ENCODE measurements at places on chromosomes 2 and 18.
A peak's percentile ranks its signal among the peaks of the same experiment; 100 is the strongest.

DNA sequence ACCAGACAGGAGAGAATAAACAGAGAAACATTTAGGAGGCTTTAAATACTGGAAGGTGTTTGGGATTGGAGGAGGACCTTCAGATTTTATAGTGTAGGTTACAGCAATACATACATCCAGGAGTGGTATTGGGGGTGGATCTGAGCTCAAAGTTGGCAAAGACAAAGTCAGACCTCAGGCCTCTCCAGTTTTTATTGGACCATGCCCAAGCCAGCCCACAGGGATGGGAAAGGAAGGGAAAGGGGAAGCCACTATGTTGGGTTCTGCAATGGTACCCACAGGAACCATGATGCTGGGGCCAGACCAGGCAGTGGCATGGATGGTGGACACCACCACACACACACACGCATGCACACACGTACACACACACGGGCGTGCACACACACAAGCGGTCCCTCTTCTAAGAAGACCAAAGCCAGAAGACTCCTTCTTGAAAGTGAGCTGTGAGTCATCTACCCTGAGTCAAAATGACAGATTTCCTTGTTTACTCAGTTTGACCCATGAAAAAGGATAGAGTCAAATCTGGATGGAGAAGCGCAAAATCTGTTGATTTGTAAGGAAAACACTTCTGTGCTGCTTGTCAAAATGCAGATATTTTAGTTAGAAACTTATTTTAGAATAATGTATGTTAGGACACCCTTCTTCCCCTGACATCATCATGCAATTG is 87.9 kb downstream of the TRABD2A start:
- no peak for DNase-seq

- no peak for DNase-seq
Measured at GRCh38 chr18:41165625-41166024, 789.4 kb upstream of the PIK3C3 start.

GRCh38 chr18:79737426-79737825 is 57.8 kb downstream of the CTDP1 start:
- no peak for DNase-seq

DNA sequence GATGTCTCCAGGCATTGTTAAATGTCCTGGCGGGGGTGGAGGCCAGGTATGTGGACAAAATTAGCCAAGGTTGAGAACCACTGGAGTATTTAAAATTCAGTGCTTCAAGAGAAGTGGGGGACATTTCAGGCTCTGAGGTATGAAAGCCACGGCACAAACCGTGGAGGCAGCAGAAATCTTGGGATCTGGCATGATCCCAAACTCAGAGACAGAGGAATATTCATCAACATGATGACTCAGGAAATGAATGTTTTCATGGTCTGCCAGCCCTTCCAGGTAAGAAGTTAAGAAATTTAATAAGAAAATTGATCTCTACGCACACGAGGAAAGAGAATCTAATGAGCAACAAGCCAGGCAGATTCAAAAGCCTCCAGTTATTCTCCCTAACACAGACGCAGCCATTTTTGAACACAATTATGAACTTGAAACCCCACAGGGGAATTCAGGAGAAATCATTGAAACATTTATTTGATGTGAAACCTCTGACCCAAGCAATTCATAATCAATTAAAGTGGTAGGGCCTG is 11.3 kb upstream of the GRP start:
- no peak for DNase-seq

GRCh38 chr2:175823002-175823706 is 178.9 kb downstream of the LNPK start:
- no peak for DNase-seq

- no peak for DNase-seq
Measured at GRCh38 chr2:29490045-29490444, 374.8 kb downstream of the CLIP4 start.

DNA sequence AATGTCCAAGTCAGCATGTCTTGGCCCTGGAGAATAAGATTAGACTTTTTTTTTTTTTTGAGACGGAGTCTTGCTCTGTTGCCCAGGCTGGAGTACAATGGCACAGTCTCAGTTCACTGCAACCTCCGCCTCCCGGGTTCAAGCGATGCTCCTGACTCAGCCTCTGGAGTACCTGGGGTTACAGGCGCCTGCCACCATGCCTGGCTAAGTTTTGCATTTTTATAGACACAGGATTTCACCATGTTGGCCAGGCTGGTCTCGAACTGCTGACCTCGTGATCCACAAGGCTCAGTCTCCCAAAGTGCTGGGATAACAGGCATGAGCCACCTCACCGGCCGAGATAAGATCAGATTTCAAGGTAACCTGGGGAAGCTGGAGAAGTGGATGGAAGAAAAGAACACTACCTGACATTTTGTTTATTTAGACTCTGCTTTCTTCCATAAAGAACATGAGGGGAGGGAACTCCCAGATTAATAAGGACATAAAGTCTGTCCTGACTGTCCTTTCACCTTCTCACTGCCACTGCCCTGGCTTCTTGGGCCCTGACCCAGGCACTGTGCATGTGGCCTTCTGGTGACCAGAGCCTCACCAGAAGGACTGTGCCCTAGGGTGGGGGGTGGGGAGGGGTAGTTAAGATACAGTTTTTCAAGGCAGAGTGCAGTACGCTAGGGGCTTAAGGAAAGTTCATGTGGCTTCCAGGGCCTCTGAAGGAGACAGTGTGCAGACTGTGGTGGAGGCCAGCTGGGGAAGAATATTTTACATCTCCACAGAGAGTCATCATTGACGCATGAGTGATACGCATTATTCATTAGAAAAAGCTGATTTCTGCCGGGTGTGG is 4.8 kb upstream of the IMPA2 start:
- no peak for DNase-seq

DNA sequence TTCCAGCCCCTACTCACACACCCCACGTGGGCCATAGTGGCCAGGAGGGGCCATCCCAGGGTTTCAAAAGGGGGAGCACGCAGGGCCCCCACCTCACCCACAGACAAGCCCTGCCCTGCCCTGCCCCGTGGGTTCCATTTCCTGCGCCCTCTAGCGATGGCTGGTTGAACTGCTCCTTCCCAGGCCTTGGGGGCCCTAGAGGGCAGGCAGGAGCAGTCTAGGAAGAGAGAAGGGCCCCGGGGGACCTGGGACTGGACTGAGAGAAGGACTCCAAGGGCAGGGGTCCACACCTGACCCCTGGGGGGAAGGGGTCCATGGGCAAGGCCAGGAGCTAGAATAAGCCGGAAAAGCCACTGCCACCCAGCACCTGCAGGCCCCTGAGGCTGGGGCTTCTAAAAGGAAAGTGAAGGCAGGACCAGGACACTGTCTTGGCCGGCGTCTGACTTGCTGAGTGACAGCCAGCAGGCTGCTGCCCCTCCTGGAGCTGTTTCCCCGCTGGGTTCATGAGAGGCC is 10.1 kb downstream of the CYP26B1 start:
- no peak for DNase-seq

DNA sequence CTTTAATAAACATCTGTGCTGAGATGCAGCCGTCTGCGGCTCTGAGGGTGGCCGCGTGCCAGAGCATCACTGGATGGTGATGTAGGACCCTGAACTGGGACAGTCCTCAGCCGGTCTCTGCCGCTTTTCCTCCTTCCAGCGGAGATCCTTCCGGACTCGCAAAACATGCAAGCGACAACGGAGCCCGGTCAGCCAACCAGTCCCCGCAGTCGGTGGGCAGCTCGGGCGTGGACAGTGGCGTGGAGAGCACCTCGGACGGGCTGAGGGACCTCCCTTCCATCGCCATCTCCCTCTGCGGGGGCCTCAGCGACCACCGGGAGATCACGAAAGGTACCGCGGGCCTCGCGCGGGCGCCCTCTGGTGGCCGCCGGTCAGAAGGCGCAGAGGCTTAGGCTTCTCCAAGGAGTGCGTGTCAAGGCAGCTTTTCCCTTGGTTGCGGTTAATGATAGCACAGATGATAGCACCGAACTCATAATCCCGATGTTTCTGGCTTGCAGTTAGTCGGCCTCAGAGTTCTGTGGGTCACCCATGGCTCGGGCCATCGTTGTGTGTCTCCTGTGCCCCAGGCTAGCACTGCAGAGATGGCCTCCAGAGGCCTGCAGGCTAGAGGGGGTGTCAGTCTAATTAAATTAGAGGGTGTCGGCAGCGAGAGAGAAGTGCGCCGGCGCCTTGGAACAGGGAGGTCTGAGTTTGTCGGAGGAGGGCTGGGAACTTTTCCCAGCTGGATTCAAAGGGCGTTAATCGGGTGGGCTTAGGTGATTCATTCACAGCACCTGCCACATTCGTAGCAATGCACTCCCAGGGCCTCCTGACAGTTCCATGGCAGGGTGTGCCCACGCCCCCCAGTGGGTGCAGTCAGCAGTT is 38.5 kb downstream of the LPIN1 start:
- DNase-seq = peak; percentile 59

DNA sequence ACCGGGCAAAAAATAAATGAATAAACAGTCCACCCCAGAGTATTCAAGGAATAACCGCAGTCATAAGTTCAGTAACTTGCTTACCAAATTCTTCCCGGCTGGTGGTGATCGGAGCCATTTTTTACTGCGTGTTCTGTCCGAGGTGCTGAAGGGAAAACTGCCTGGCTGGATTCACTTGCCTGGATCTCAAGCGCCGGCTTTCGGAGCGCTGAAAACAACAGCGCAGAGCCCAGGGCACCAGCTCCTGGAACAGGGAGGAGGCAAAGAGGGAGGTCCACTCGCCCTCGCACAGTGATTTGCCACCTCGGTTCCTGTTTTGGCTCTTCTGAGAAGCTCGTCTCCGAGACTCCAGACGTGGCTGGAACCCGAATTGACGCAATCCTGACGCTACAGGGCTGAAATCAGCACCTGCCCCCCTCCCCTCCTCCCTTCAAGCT is at the start of gene SYT4:
TSS of gene SYT4 (minus strand) at position 327 of the 437 bp plus-strand sequence. CDS start at position 118, 209 bp downstream.
- peak; percentile 56 for DNase-seq

GRCh38 chr2:172096626-172097547 is 5.8 kb downstream of the DLX2 start:
- DNase-seq = no peak

DNA sequence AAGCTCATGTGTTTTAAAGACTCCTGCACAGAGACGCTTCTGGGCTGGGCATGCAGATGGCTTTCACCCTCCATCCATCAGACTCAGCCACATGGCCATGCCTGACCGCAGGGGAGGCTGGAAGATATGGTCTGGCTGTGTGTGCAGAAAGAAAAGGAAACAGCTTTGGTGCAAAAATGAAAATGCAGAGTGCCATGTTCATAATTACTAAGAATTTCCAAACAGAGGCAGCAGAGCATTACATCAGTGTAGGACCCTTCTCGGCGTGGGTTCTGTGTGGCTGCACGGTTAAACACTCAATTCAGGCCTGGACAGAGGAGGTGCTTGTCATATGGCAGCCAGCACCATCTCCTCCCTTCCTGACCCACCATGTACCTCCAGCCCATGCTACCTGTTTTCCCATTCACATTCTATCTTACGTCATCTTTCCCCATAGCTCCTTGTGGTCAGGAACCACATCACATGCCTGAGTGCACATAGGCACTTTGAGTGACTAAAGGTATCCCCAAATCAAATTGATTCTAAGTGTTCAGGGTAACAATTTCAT is 200.3 kb upstream of the ID2 start:
- DNase-seq = no peak

GRCh38 chr2:130951018-130951417 is 114.3 kb downstream of the ARHGEF4 start:
- no peak for DNase-seq

DNA sequence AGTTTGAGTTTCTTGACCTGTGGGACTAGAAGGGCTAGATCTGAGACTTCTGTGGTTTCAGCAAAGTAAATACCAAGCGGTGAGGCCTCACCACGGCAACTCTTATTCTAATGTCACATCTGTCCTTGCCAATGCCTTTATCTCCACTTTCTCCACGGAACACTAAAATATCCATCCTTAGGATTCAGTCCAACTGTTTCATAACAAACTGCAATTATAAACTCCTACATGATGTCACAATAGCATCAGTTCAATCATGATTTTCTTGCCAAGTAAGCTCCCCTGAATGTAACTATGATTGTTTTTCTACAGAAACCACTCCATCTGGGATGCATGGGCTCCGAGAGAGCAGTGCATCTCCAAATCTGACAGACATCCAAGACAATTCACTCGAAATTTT is 79.6 kb downstream of the LRATD1 start:
- DNase-seq = no peak

DNA sequence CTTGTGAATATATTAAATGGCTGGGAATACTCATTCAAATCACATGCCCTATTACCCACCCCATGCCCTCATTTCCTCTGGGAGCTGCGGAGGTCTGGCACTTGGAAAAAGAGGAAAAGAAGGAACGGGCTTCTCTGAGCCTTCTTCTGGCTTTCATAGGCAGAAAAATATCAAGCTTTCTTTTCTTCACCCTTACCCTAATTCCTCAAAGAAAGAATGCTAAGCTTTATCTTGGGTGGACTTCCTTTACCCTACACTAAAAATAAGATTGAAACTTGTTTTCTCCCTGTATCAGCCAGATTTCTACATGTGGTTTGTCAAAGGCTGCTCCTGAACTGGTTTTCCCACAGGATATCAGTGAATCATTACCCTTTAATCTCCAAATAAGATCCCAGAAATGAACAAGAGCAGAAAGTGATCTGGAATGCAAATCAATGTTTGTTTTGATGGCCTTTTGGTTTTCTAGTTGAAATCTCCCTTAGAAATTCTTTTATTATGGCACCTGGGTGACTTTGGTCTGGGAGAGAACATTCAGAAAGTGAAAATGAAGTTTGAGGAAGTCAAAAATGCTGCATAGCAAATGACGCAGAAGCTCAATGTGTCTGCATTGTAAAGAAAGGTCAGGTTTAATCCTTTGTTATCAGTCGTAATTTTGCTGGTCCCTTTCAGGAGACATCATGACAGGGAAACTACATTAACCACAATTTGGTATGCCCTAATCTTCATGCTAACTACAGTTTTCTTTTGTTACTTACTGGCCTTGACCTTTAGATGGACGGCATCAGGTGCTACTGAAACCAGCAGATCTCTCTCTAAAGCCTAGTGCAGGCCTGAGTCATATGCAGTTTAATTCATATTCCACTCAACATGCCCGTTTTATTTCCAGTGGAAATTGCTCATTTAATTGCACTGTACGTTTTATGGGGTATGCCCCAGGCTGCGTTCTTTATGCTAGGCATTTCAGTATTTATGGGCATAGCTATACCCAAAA is 46.6 kb upstream of the HNRNPA3 start:
- no peak for DNase-seq

DNA sequence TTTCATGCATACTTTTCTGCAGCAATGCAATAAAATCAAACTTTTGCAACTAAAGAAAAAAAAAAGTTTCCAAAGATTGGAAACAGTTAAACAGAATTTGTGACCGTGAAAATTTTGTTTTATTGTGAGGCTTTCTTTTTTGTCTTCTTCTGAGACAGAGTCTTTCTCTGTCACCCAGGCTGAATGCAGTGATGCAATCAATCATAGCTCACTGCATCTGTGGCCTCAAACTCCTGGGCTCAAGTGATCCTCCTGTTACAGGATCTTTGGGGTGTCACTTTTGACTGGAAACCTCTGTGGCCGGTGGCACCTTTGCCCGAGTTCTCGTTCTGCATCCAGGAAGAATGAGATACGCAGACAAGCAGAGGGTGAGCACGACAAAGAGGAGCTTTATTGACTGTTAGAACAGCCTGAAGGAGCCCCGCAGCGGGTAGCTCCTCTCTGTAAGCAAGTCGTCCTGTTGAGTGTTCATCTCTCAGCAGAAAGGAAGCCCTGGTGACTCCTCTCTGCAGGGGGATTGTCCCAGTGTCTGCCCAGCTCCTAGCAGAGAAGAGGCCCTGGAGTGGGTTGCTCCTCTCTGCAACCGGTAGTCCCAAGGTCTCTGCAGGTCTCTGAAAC is 16.9 kb upstream of the ILKAP start:
- DNase-seq = no peak

GRCh38 chr18:13223311-13224143 is 5.0 kb downstream of the LDLRAD4 start:
- DNase-seq = no peak
